ENCODE measurements at places on chromosomes 2 and 18. TPM values are rescaled to one million over a fixed set of nuclear protein-coding genes. Genes with fewer than 3 reads are reported as not detected.
A peak's percentile ranks its signal among the peaks of the same experiment; 100 is the strongest.

GRCh38 chr2:65499216-65499615 is 66.8 kb upstream of the SPRED2 start:
- DNase-seq: no peak

The DES gene
- 24.0 TPM for total RNA-seq

- DNase-seq: no peak
These were observed 101.8 kb upstream of the HDAC4 start for GRCh38 chr2:239502430-239503186.

- DNase-seq: no peak
These were observed 33.3 kb downstream of the TMEM37 start for GRCh38 chr2:119464981-119465380.

GRCh38 chr2:113034016-113034415 is 18.7 kb downstream of the IL36B start:
- DNase-seq: no peak

GRCh38 chr2:17540093-17540812 is at the start of gene VSNL1:
VSNL1 (plus strand) TSS chr2:17540696; CDS start chr2:17592075, 51,379 bp downstream.
- DNase-seq: peak; percentile 86

DNA sequence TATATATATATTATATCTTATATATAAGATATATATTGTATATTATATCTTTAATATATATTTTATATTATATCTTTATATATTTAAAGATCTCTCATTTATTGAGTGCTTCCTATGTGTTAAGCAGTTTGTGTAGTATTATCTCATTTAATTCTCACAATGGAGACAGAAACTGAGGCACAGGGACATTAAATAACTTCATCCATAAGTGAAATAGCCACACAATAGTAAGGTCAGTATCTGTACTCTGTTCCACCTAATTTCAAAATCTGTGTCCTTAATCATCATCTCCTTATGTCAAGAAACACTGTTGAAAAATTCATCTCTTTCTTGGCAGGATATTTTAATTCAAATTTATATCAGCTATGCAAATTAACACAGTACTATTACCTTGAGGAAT is 52.8 kb upstream of the CD302 start:
- no peak for DNase-seq

The NAT8 gene
- total RNA-seq: not detected

DNA sequence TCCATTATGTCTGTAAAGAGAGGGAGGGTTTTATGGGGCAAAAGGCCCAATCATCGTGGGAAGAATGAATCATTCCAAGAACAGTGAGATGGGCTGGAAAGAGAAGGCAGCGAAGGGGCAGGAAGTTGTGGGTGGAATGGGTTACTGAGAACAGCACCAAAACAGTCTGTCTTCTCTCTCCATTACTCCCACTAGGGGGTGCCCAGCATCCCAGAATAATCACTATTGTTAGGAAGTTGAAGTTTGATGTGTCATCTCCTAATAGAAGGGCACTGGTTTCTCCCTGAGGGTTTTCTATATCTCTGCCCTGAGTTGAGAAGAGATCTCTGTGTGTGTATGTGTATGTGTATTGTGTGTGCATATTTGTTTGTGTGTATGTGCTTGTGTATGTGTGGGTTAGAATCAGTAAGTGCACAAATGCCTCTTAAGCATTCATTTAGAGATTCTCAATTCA is 76.6 kb upstream of the MAP4K3 start:
- DNase-seq: peak; percentile 67

GRCh38 chr2:27092696-27093429 is 6.3 kb downstream of the KHK start:
- DNase-seq: peak; percentile 53

- DNase-seq: no peak
These were observed 175.8 kb downstream of the CELF4 start for GRCh38 chr18:37389684-37390368.

The NPPC gene
- total RNA-seq: not detected

The GPR155 gene
- total RNA-seq: 1.3 TPM

- no peak for DNase-seq
These were observed 118.3 kb downstream of the DOK6 start for GRCh38 chr18:69518989-69519388.

DNA sequence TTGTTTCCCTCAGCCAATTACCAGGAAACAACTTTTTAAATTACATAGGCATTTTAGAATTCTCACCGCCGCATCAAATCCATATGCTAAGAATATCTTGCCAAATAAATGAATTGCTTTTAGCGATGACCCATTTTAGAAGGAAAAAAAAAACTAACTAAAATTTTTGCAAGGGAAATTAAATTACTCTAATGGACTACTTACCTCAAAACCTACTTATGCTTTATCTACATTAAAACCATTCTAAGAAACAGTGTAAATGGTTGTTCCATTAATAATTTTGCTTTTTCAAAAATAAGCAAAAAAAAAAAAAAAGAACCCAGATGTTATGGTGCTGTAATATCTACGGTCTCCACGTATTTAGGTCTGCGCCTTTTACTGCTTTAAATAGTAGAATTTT is 73.5 kb upstream of the CCDC150 start:
- no peak for DNase-seq

DNA sequence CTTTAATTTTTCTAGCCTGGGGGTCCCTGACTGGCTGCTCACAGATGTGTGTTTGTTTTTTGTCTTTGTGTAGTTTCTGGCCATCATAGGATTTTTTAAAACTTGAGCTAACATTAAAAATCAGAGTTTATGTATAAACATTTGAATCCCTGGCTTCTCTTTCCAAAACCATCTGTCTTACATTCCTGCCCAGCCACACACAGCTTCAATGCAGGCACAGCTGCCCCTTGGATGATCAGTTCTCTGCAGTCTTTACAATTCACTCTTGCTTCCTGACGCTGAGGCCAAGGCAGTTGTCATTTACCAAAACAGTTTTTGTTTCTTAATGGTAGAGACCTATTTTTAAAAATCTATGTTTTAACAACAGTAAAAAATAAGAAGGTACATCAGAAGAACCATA is 169.2 kb upstream of the LRRTM1 start:
- DNase-seq: no peak

The PSMA8 gene
- not detected for total RNA-seq

DNA sequence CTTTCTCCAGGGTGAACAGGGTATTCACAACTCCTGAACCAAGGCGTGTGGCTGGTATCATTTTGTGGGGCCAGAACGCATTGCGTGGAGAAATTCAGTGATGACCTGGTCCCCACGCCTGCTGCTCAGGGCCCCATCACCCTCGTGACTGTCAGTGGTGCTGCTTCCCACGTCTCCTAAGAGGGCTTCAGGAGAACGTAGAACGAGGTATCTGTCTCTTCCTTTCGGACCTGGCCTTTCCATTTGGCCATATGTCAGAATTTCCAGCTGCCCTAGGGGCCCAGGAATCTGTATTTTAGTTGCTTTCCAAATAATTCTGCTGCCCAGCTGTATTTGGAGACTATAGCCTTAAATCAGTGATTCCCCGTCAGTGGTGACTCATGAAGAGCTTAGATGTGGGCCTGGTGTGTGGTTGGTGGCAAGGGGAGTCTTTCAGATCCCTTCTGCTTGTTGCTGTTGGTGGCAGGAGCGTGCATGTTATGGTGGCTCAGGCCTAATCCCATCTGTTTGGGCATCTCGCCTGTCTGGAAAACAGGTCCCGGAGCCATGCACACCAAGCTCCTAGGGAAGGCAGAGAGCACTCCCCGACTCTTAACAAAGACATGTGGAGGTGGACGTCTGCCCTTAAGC is 56.4 kb downstream of the NPAS2 start:
- DNase-seq: no peak

GRCh38 chr2:128259585-128259984 is 59.1 kb downstream of the HS6ST1 start:
- DNase-seq: no peak

The ERCC3 gene
- 32.5 TPM for total RNA-seq

The SLC5A7 gene
- total RNA-seq: 0.42 TPM

The ARHGAP25 gene
- 3.7 TPM for total RNA-seq

The HOXD4 gene
- 1.6 TPM for total RNA-seq

DNA sequence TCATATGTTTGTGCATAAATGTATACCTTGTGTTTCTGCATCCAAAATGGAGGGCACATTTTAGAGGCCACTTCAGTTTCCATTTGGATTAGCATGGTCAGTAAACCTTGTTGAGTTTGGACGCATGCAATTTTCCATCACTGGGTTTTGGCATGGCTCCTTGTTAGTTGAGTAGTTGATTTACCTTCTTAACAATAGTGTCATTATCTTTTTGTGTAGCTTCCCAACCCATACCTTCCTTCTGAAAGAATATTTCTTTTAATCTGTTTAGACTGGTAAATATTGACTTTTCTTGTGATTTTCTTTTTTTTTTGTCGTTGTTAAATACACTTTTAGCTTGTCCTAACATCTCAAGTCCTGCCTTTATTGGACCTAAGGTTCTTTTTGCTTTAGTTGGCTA is 15.5 kb downstream of the RPIA start:
- no peak for DNase-seq

The GALNT14 gene
- 0.15 TPM for total RNA-seq

The GAD1 gene
- 0.10 TPM for total RNA-seq

DNA sequence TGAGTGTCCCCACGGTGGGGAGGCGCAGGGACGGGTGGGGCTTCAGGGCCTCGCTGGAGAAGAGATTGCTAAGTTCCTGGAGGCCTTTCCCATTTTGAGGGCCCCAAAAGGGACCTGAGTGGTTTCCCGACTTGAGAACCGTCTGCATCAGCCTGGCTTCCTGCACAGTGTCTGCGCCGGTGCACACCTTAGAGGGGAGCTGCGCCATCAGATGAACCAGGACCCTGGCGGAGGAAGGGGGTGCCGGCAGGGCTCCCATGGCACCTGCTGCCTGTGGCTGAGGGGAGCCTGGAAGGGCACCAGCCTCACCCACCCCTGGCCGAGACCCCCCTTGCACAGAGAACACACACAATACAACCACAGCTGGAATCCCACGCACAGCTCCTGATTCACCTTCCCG is 465.1 kb upstream of the MYT1L start:
- no peak for DNase-seq

All from colonic mucosa (tissue), 4 donors.